MM.1S (cell line): ENCODE measurements at places on chromosomes 6 and 20.

GRCh38 chr20:45366192-45366591, 3.2 kb downstream of the SYS1 start:
- DNase-seq, result no peak

DNA sequence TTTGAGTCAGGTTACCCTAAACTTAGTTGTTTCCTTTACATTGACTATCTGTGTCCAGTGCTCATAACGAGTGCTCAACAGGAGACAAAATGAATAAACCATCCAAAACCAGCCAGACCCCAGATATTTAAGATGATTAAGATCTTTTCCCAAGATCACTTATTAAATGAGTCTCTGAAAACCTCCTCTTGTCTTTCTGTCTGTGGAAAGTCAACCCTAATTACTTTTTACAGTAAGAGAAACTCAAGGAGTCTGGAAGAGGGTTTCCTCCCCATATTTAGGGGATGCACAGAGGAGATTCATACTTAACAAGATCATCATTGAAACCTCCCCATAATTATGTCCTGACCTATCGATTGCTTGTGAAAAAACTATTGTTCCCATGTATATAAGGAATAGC, 84.0 kb downstream of the CAP2 start:
- no peak for DNase-seq

DNA sequence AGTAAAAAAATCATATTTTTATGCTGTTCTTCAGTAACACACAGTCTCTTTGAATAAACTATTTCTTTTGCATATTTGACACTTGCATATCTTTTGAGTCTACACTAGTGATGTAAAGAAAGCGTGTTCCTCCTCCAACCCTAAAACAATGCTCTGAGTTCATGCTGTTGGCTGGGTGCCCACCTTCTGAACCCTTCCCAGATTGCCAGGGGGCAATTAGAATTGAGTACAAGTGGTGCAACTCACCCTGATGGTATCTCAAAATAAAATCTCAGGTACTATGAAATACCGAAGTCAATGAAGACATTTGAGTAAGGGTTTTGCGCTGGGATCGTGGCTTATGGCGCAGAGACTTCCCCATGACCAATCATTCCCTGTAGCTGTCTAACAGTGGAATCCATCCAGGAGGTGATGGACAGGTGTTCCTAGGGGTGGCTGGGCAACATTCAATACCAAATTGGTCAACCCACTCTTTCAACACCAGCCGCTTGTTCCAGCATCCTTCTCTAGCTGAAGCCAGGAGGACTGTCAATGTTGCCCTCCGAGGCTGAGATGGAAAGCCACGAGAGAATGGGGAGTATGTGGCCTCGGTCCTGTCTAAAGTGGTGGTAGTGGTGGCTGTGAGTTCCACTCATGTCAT, 94.4 kb upstream of the ZNFX1 start:
- DNase-seq, result no peak

DNA sequence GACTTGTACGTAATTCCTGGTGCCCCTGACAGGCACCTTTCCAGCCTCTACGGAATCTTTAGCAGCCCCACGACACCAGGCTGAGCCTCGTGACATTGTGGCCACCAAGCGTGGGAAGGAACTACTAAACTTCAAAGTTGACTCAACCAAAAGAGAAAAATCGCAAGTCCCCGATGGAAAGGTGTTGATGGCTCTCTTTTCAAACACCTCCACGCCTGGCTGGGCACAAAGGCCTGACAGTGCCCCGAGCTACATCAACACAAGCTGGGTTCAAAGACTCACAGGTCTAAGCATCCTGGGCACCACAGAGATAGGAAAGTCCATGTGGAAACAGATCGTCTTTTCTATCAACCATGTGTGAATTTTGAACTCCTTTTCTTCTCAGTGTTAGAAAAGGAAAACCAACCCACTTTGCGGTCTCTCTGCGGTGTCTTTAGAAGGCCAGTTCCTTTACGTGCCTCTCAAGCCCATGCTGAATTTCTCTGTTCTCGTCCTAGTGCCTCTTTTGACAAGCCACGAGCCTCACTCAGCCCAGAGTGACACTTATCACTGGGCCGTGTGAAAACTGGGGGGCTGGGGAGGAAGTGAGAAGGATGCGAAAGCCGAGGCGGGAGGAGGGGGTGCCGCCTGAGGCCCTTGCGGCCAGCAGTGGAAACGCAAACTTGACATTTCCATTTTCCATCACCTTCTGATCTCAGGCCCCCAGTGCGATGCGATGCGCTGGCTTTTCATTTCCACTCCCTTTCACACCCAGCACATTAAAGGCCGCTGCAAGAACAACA, 59.4 kb downstream of the GFOD1 start:
- peak; percentile 65 for DNase-seq

DNA sequence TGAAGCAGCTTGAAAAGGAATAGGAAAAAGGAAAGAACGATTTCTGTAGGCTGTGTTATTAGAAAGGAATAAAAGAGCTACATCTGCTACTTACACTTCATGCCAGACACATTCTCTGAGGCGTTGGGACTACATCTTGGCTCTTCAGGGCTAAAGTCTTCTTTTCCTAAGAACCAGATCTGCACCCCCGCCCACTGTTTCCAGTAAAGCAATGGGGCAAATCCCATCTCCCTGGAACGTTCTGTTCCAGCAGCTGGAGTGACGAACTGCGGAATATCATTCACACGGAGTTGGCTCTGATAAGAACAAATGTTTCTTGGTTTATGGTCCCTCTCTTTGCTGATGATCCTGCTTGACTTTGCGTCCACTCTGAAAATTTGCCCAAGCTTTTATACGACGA, 26.9 kb downstream of the FAM50B start:
- DNase-seq, result no peak

GRCh38 chr6:143005816-143006215, 54.9 kb upstream of the AIG1 start:
- no peak for DNase-seq
